CD14-positive monocyte (primary cell): ENCODE measurements at places on chromosomes 16 and 17. TPM values are rescaled to one million over a fixed set of nuclear protein-coding genes. Genes with fewer than 3 reads are reported as not detected.
A peak's percentile ranks its signal among the peaks of the same experiment; 100 is the strongest.

The ADORA2B gene
- 4.4 TPM for polyA plus RNA-seq

The WNT9B gene
- not detected for polyA plus RNA-seq

The CDRT4 gene
- polyA plus RNA-seq: 0.65 and 0.71 TPM in 2 replicates

- no peaks in the 10 kb centered on the region for H3K36me3 ChIP-seq
- H3K27ac ChIP-seq: no peak overlapping the region
- no peak overlapping the region for H3K4me3 ChIP-seq
- no peaks in the 10 kb centered on the region for H3K27me3 ChIP-seq
- H3K4me1 ChIP-seq: no peaks in the 10 kb centered on the region
Observed at GRCh38 chr17:80633207-80633606, 88.6 kb downstream of the RPTOR start.

- peaks cover 2% of the 10 kb centered on the region for H3K27me3 ChIP-seq
- H3K27ac ChIP-seq: no peak overlapping the region
- no peak overlapping the region for H3K4me3 ChIP-seq
- no peak for DNase-seq
- no peaks in the 10 kb centered on the region for H3K36me3 ChIP-seq
Observed at GRCh38 chr16:50448522-50448921, 79.7 kb upstream of the BRD7 start.

- H3K27ac ChIP-seq: peak overlapping the region; percentile 67
- H3K4me1 ChIP-seq: peaks cover 26% of the 10 kb centered on the region
- H3K36me3 ChIP-seq: peaks cover 71% of the 10 kb centered on the region
- peak overlapping the region; percentile 35 for H3K4me3 ChIP-seq
Observed at GRCh38 chr16:23570992-23571632, 13.6 kb downstream of the UBFD1 start.

- no peak for DNase-seq
- no peak overlapping the region for H3K27ac ChIP-seq
- H3K4me1 ChIP-seq: peaks cover 14% of the 10 kb centered on the region
Observed at GRCh38 chr17:9024497-9024896, 3.2 kb downstream of the NTN1 start.
